ENCODE measurements at places on chromosomes 16 and 17.
A peak's percentile ranks its signal among the peaks of the same experiment; 100 is the strongest.

GRCh38 chr17:43818966-43819365 is 14.0 kb downstream of the MPP3 start:
- DNase-seq: no peak

DNA sequence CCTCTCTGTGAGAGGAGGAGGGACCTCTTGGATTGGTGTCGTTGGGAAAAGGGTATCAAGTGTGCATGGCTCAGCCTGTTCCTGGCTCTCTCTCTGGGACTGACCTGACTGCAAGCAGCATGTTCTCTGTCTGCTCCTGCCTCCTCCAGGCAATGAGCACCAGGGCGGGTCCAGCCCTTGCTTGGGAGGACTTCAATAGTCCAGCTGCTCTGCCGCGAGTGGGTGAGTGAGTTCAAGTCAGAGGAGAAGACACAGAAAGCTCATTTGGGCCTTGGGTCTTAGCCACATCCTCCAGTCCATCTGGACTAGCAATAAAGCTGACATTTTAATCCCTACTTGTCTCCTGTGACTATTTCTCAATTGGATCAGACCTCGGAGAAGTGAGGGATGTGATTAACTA is 25.2 kb upstream of the TNS4 start:
- no peak for DNase-seq

GRCh38 chr16:89919535-89920406 is 1.1 kb downstream of the MC1R start:
- no peak for DNase-seq

DNA sequence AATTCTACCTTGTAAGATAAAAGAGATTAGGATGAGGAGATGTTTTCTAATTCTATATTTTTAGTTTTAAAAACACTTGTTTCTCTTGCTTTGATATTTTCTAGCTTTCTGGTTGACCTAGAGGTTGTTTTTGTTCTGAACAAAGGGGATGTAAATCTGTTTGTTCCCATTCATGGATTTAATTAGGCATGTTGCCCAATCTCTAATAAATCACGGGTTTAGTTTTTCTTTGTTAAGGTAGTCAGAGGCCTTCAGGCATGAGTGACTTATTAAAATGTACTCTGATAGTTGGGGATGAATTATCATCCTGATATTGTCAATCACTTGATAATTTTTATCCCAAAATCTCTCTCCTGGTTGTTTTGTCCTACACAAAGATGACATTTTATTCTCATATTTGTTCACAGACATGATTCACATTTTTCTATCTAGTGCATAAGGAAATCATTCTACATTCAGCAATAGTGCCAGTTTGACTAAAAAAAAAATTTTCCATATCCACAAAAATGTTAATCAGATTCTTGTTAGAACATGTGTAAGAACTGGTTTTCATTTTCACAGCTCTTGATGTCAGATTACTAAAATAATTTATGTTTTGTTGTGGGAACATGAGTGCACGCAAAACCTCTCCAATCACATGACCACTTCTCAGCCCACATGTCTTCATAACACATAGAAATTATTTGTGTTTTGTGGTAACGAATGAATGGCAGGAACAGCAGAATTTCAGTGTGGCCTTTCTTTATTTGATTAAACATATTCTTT is 95.7 kb upstream of the AKTIP start:
- no peak for DNase-seq

DNA sequence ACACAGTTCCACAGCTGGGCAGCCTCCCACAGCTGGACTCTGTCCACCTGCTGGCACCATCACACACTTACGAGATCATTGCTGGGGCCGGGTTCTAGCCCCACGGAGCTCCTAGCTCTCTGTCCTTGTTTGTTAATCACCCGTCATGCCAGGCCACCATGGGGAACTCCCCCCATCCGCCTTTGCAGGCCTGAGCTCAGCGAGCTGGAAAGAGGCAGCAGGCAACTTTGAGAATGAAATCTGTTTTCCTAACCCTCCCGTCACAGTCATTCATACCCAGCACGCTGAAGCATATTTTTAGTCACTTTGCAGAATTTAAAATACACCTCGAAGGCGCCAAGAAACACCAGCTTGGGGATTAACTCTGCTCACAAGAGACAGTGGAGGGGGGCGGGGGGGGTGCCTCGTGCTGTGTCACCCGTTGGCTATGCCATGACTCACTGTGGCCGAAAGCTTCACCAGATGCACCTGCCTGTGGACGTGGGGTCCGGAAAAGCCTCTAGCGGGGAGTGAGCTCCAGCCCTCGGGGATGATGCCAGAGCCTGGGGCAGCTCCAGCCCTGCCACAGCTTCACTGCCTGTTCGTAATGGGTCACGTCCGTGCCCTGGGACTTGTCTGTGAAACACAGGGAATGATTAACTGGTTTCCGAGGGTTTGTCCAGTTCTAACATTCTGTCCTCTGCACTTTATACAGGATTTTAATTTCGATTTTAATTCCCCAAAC is 1.4 kb upstream of the SPNS2 start:
- no peak for DNase-seq

DNA sequence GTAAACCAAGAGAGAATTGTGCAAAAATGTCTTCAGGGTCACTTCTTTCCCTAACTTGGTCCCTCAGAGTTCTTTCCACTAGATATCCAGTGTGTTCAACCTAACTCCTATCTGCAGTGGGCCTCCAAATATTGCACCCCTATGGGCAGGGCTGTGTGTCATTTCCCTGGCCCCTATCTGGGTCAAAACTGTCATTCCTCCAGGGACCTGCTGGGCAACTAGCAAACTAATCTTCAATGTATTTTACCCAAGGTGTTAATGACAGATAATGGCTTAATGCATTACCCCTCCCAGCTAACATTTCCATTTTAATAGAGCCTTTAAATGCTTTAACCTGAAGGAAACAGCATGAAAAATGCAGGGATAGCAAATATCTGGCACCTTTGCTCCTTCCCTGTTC is 25.8 kb upstream of the SKAP1 start:
- DNase-seq: no peak

GRCh38 chr16:57306676-57307341 is 22.3 kb upstream of the PLLP start:
- no peak for DNase-seq

- no peak for DNase-seq
Measured at GRCh38 chr17:6393351-6393952, 41.5 kb downstream of the AIPL1 start.

DNA sequence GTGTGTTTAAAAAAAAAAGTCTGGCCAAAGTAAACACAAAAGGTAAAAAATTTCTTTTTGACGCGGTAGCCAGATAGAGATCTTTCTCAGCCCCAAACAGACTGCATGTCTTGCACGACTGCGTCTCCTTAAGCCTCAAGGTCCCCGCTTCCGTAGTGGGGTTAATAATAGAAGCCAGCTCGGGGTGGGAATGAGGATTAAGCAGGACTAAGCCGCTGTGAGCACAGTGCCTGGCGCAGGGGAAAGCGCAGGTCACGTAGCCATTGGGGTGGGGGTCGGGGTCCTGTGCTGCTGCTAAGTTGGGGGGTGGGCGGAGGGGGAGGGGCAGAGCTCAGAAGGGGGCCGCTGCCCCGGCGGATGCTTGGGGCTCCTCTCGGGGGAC is 521 bp downstream of the GGA2 start:
- no peak for DNase-seq

- DNase-seq: no peak
Measured at GRCh38 chr16:89920723-89921122, 2.1 kb downstream of the MC1R start.

DNA sequence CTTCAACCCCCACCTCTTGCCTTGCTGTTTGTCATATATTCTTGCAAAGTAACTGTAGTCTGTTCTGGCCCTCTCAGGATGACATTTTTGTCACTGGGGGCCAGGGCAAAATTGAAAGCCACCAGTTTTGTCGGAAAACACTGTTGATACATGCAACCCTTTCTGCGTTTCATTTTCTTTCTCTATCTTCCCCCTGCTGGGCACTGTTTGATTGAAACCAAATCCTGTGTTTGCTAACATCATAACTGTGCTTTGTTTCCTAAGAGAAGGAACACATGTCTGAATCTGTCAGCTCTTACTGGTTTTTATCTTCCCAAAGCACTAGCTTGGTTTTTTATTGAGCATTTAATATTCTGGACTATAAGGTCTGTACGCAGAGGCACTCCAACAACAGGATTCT is 11.7 kb upstream of the CPPED1 start:
- DNase-seq: no peak

GRCh38 chr16:64730261-64730660 is 391.6 kb downstream of the CDH11 start:
- no peak for DNase-seq

GRCh38 chr16:73217654-73218053 is 169.7 kb upstream of the ZFHX3 start:
- DNase-seq: no peak

- no peak for DNase-seq
Measured at GRCh38 chr17:41891135-41892020, 26.2 kb upstream of the KLHL11 start.

- DNase-seq: no peak
Measured at GRCh38 chr16:81469183-81469677, 24.6 kb downstream of the CMIP start.

GRCh38 chr16:17283016-17283415 is 187.7 kb downstream of the XYLT1 start:
- no peak for DNase-seq

- DNase-seq: no peak
Measured at GRCh38 chr17:42027961-42028790, 8.3 kb downstream of the NKIRAS2 start.

DNA sequence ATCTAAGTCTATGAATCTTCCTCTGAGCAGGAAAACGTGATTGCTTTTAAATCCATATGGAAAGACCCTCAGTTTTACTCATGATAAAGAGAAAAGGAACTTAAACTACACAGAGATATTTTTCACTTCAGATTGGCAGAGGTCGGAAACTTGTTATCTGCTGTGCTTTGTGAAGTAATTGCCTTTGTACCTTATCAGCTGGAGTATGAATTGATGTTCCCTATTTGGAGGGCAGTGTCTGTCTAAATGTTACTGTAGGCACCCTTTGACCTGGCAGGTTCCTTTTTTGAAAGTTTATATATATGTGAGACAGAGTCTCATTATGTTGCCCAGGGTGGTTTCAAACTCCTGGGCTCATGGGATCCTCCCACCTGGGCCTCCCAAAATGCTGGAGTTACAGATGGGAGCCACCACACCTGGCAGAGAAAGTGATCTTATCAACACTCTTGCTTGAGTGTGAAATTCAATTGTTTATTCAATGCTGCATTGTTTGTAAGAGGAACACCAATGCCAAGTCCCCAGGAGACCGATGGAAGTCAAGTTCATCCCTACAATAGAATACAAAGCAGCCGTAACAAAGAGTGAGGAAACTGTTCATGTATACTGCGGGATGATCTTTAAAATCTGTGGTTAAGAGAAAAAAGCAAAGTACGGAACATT is 52.3 kb downstream of the ABCC1 start:
- DNase-seq: no peak

- DNase-seq: no peak
Measured at GRCh38 chr17:57782062-57782490, 37.0 kb upstream of the CCDC182 start.

- DNase-seq: no peak
Measured at GRCh38 chr16:75750528-75750927, 24.2 kb upstream of the CPHXL start.

DNA sequence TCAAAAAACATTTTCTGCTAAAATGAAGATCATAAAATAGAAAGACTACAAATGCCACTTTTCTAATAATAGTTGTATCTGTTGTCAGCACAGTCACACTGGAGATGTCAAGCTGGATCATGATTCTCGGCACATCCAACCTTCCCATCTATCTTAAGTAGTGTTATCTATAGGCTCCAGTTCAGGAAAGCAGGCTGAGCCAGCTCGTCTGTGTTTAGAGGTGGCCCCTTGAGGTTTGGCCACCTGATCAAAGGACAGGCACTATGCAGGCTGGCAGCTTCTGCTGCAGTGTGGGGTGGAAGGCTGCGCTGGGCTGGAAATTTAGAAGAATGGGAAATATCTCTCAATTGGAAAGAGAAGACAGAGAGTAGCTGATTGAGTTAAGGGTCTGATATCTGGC is 32.4 kb downstream of the SMYD4 start:
- no peak for DNase-seq

DNA sequence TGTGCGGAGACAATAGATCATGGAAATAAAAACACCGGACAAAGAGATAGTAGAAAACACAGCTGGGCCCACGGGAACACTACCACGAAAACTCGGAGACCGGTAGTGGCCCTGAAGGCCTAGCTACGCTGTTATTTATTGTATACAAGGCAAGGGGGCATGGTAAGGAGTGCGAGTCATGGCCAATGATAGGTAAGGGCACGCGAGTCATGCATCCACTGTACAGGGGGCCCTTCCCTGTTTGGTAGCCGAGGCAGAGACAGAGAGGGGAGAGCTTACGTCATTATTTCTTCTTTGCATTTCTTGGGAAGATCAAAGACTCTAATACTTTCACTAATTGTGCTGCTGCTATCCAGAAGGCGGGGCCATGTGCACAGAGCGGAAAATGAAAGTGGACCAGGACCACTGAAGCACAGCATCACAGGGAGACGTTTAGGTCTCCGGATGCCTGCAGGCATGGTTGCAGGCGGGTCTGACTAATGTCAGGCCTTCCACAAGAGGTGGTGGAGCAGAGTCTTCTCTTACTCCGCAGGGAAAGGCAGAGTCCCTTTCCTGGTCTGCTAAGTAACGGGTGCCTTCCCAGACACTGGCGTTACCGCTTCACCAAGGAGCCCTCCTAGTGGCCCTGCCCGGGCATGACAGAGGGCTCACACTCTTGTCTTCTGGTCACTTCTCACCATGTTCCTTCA is 74.4 kb upstream of the ARL4D start:
- no peak for DNase-seq

GRCh38 chr17:48608494-48608834 is 2.4 kb downstream of the HOXB7 start:
- no peak for DNase-seq

DNA sequence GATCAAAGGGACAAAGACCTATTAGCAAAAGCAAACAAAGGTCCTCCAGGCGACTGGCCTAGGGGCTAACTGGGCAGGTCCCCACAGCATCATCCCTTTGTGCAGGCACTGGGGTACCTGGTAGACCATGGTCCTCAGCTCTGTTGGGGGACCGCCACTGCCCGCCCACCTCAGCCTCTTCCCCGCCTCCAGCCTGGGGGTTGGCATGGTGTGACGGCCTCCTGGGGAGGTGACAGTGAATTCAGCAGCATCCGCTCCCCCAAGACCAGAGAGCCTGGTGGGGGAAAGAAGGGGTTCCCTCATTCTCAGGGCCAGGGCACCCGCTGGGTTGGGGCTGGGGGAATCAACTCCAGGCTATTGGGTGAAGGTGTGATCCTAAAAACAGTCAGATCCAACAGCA is 38.7 kb upstream of the DNAH9 start:
- peak; percentile 60 for DNase-seq

GRCh38 chr16:48321317-48322036 is 63.7 kb downstream of the SIAH1 start:
- no peak for DNase-seq

- no peak for DNase-seq
Measured at GRCh38 chr17:61567045-61567802, 23.8 kb downstream of the NACA2 start.

All from vagina (tissue), 2 donors.